ENCODE measurements at places on chromosomes 16 and 17.

GRCh38 chr16:19291475-19291874 lies 5.9 kb downstream of the CLEC19A start:
- peak; percentile 60 for DNase-seq

GRCh38 chr16:89448656-89449055 lies 41.7 kb downstream of the ANKRD11 start:
- DNase-seq = no peak

DNA sequence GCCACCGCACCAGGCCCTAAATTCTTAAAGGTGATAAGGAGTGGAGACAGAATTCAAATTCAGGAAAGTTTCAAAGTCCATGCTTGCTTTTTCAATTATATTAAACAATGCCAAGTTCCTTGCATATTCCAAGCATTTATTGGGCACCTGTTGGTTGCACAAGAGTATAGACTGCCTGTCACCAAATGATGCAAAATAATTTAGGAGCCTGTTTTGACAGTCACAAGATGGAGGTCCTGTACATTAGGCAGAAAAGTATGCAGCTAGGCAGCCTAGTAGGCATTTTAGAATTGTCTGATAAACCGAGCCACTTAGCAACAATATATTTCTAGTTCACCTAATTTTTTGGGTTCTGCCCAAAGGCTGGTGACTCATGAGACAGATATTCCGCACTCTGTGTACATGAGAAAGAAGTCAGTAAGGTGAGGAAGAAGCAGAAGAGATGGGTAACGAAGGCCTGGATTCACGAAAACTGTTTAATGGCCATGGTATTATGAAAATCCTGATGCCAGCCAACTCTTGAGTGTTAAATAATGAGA lies 7.3 kb downstream of the ACACA start:
- no peak for DNase-seq

DNA sequence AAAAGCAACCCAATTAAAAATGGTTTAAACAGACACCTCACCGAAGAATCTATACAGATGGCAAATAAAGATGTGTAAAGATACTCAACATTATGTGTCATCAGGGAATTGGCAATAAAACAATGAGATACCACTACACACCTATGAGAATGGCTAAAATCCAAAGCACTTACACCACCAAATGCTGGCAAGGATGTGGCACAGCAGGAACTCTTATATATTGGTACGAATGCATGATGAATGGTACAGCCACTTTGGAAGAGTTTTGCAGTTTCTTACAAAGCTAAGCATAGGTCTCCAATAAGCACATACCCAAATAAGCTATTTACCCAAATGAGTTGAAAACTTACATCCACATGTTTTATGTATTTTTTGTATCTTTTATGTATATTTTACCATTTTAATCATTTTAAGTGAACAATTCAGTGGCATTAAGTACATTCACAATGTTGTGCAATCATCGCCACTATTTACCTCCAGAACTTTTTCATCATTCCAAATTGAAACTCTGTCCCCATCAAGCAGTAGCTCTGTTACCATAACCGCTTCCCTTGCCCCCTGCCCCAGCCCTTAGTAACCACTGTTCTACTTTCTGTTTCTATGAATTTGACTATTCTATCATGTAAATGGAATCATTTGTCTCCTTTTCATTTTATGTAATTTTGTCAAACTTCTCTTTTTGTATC lies 6.7 kb upstream of the ALDH3A2 start:
- DNase-seq = no peak

DNA sequence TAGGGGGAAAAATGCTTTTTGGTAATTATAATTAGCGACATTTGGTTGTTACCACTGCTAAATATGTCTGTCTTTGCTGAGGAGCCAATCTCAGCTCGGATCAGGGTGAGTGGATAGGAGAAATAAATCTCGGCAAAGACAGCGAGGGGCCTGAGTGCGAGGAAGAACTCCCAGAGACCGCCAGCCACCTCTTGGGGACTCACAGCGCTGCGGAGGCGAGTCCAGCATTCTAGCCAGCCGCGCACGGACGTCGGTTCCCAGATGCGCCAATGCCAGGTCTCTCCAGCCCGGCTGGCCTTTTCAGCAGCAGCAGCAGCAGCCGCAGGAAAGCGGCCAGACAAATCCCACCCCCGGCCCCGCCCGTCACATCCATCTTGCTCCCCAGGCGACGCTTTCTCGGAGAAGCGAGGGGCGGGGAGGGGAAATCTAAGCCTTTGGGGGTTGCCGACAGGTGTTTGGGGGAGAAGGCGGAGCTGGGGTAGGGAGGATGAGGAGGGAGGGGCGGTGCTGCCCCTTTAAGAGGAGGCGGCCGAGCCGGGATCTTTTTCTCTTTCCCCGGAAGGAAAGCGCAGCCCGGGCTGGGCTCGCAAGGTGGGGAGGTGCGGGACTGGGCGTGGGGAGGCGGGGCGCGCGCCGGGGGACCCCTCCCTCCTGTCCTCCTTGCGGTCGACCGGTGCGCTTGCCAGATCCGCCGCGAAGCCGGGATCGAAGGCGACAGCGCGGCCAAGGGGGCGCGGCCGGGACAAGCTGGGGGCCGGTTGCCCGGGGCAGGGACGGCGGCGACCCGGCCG lies at the start of gene ITGA3:
ITGA3 (plus strand) TSS at position 685 of the 791 bp plus-strand sequence. CDS start 330 bp downstream, outside the sequence.
- peak; percentile 97 for DNase-seq

- no peak for DNase-seq
Observed at GRCh38 chr17:80955671-80956280, 35.9 kb upstream of the CHMP6 start.

DNA sequence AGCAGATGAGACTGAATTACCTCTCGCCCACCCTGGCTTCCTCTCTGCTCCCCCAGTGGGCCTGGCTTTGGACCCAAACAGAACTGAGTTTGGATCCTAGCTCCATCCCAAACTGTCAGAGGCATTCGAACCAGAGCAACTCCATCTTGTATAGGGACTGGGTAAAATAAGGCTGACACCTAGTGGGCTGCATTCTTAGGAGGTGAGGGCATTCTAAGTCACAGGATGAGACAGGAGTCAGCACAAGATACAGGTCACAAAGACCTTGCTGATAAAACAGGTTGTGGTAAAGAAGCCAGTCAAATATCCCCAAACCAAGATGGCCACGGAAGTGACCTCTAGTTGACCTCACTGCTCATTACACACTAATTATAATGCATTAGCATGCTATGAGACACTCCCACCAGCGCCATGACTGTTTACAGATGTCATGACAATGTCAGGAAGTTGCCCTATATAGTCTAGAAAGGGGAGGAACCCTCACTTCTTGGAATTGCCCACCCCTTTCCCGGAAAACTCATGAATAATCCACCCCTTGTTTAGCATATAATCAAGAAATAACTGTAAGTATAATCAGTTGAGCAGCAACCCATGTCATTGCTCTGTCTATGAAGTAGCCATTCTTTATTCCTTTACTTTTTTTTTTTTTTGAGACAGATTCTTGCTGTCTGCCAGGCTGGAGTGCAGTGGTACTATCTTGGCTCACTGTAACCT lies 44.4 kb downstream of the LYRM1 start:
- peak; percentile 16 for DNase-seq

Data from ACHN (cell line).